ENCODE measurements at places on chromosomes 16 and 17.

GRCh38 chr17:82175951-82176350, 36.7 kb downstream of the CCDC57 start:
- no peak for DNase-seq

- no peak for DNase-seq
Observed at GRCh38 chr17:61487161-61487988, 35.2 kb downstream of the TBX4 start.

- no peak for DNase-seq
Observed at GRCh38 chr17:6753006-6753445, 2.8 kb upstream of the XAF1 start.

GRCh38 chr16:10828851-10829366, 10.3 kb upstream of the TVP23A start:
- DNase-seq = peak; percentile 45

DNA sequence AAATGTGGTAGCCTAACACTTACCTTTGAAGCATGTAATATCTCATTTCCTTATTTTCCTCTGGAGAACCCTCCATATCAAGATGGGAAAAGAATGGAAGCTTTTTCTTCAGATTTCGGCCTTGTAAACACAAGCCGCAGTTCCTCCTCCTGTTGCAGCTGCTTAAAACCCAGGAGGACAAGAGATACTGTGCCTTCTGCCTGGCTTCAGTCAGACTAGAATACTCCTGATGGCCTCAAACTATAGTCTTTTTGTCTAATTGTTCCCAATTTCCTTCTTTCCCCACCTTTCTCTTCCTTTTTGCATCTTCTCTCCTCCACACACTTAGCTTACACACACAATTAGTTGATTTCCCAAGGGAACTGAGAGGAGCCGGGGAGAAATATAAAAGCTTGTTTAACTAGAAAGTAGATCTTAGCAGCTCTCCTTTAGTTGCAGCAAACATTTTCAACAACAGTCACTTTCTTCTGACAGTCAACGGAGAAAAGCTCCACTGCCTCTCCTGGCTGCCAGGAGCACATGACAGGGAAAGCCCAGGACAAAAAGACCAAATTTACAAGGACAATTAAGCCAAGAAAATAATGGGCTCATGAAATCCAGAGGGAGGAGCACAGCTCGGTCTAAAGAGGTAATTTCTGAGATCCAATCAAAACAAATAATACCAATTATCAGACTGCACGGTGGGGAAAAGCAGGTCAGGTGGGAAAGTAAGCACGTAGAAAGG, 76.4 kb upstream of the C17orf78 start:
- DNase-seq = no peak

DNA sequence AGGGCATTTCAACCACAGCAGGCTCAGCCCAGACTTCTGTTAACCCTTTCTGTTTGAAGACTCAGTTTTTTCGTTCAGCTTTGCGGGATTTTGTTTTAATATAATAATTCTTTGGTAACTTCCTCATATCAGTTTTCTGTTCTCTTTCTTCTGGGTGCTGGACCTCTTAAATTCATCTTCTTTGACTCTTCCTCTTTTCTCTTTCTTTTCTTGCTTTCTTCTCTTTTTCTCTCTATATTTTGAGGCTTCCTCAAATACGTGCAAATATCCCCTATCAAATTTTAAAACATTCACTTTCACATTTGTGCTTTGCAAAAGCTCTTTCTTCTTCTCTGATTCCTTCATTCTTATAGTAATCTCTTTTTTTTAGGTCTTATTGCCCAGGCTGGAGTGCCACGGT, 136.3 kb downstream of the HS3ST3B1 start:
- DNase-seq = no peak

DNA sequence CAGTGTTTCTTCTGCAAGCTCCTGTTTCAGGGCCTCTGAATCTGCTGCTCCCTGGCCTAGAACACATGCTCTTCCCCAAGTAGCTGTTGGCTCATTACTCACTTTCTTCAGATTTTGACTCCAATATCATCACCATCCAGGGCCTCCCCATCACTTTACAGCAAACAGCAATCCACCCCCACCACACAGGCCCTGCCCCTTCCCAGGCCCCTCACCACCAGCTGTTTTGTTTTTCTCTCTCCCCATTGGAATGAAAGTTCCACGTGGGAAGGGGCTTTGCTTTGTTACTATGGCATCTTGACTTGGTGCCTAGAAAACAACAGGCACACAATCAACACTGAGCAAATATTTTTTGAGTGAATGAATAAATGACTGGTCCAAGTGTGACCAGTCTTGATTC, 4.0 kb downstream of the TMEM170A start:
- DNase-seq = no peak

GRCh38 chr17:51803161-51803560, 355.4 kb downstream of the CA10 start:
- no peak for DNase-seq

DNA sequence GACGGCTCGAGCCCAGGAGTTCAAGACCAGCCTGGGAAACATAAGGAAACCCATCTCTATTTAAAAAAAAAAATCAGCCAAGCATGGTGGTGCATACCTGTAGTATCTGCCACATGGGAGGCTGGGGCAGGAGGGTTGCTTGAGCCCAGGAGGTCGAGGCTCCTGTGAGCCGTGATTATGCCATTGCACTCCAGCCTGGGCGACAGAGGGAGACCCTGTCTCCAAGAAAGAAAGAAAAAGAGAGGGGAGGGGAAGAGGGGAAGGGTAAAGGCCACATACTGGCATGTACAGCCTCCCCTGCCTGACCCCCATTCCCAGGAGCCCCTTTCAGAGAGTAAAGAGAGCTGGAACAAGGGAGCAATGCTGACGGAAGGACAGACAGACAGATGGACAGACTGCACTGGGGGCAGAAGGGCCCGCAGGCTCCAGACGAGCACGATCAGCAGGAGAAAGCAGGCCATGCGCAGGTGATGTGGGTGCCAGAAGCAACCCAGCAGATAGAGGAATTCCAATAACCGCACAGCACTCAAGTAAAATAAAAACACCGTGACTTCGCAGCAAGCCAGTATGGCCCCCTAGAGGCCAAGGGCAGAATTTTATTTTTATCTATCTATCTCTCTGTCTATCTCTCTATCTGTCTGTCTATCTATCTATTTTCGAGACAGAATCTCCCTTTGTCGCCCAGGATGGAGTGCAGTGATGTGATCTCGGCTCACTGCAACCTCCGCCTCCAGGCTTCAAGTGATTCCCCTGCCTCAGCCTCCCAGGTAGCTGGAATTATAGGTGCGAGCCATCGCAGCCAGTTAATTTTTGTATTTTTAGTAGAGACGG, 27.1 kb upstream of the SNN start:
- peak; percentile 52 for DNase-seq

DNA sequence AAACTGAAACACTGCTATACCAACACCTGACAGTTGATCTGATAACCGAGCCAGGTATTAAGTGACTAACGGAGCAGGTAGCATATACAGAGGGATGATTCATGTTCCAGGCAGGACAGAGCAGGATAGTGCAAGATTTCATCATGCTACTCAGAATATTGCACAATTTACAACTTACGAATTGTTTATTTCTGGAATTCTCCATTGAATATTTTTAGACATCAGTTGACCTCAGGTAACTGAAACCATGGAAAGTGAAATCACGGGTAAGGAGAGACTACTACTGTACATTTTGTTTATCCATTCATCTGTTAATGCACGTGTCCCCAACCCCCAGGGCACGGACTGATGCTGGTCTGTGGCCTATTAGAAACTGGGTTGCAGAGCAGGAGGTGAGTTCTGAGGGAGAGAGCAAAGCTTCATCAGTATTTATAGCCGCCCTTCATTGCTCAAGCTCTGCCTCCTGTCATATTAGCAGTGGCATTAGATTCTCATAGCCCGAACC, 14.5 kb upstream of the PPM1E start:
- no peak for DNase-seq

GRCh38 chr17:79185671-79186070, 111.0 kb downstream of the ENGASE start:
- DNase-seq = no peak

GRCh38 chr17:2207815-2208515, 95.6 kb downstream of the SMG6 start:
- no peak for DNase-seq

GRCh38 chr17:43560461-43561427, 14.6 kb upstream of the ETV4 start:
- DNase-seq = no peak

GRCh38 chr17:37789771-37790541, 45.1 kb upstream of the HNF1B start:
- no peak for DNase-seq

DNA sequence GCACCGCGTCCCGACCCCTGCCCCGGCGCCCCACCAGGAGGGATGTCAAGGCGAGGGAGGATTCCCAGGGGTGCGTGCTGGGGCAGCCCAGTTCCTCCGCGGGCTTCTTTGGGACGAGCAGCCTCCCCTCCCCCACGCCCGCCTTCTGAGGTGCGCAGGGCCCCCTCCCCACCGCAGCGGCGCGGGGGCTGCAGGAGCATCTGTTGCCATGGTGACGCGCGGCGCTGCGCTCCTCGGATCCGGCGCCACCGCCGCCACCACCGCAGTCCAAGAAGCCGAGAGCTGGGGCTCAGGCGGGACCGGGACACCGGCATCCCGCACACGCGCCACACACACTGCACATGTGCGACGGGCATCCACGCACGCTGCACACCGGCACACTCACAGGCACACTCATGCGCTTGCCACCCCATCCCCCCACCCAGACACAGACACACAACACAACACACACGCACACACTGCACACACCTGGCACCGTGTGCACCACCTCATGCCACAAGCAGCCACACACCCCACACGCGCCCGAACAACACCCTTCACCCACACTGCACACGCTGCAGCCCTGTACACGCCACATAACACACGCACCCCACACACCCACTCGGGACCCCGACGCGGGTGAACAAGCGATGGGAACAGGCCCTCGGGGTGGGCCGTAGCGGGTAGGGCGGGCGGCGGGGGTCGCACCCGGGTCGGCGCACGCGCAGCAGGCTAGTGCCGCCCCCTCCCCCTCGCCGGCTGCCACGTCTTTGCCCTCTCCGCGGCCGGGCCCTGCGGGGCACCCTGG, 17.0 kb downstream of the ENPP7 start:
- DNase-seq = no peak

DNA sequence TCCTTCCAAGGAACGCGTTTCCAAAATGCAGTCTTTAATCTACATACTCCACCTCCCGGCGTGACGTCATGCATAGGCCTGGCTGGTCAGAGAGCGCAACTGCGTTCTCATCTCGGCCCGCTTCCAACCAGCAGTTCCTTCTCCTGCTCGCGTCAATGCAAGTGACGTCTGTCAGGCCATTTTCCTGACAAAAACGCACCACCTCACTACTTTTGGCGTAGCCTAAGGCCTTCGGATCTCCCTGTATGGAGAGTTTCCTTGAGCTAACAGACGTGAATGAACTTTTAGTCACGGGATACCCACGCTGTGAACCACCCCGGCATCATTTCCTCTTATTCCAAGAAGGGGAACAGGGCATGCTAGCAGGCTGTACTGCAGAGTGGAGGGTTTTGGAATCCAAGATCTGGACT, 25.0 kb downstream of the TEX14 start:
- DNase-seq = no peak

DNA sequence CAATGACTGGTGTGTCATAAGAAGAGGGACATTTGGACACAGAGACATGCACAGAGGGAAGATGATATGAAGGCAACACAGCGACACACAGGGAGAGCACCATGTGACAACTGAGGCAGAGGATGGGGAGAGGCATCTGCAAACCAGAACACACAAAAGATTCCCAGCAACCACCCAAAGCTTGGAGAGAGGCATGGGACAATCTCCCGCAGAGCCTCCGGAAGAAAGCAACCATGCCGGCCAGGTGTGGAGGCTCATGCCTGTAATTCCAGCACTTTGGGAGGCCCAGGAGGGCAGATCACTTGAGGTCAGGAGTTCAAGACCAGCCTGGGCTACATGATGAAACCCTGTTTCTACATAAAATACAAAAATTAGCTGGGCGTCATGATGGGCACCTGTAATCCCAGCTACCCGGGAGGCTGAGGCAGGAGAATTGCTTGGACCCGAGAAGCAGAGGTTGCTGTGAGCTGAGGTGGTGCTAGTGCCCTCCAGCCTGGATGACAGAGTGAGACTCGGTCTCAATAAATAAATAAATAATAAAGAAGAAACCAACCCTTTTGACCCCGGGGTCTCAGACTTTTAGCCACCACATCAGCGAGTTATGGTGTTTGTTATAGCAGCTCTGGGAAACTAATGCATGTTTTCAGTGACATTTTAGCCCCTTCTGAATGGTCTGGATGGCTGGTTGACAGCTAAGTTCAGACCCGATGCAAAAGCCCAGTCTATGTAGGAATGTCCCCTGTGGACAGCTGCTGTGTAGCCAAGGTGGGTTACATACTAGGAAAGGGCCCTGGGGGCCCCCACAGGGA, 13.8 kb upstream of the PLCG2 start:
- no peak for DNase-seq

GRCh38 chr17:79834565-79835469, 4.4 kb downstream of the CBX4 start:
- peak; percentile 29 for DNase-seq

- no peak for DNase-seq
Observed at GRCh38 chr16:3001316-3001715, 11.4 kb upstream of the CLDN9 start.

DNA sequence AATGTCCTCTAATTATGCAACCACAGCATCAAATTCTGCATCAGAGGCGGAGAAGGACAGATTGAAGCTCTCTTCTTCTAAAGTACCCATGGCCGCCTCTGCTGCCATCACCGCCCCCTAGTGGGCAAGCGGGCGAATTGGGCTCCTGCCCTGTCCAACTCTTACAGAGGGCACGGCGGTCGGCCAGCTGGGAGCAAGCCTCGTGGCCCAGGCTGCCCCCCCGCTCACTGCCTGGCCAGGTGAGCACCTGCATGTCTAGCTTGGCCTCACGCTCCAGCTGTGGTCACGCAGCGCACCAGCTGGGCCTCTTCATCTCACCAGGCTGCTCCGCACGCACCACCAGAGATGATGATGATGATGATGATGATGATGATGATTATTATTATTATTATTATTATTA, 146.1 kb upstream of the TOM1L1 start:
- no peak for DNase-seq

DNA sequence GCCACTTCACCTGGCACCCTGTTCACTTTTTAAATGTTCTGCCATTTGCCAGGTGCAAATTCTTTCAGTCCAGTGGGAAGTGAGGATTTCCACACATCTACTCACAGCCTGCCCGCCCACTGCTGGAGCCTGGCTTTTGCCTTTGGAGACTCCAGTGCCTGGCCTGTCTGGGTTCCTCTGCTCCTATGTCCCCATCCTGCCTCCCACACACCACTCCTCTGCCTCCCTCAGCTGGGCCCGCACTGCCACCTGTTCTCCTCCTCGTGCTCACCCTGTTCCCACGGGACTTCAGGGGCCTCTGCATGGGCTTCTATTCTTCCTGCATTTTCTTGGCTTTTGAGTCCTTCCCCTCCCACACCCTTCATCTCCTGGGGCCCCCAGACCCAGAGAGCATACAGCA, 7.9 kb upstream of the NDRG4 start:
- DNase-seq = no peak

DNA sequence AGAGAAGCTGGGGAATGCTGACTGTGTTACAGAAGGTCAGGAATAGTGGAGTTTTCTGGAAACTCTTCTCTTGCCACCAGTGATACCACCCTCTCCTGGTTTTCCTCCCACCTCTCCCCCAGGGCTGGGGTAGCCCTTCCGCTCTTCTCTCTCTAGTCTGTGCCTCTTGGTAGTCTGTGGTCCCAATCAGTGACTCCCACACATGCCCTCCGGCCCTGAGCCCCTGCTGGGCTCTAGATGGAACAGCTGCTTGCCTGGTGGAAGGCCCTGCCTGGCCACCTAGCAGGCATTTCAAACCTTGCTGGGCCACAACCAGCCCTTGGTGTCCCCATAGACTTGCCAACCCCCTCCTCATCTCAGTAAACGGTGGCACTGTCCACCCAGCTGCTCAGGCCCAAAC, 15.2 kb upstream of the MTSS2 start:
- DNase-seq = no peak

Data from NCI-H1694 (cell line).